NCI-H1417 treated with DMSO at 0.1 percent for 48 hours (cell line): ENCODE measurements at places on chromosomes 5 and 9.

DNA sequence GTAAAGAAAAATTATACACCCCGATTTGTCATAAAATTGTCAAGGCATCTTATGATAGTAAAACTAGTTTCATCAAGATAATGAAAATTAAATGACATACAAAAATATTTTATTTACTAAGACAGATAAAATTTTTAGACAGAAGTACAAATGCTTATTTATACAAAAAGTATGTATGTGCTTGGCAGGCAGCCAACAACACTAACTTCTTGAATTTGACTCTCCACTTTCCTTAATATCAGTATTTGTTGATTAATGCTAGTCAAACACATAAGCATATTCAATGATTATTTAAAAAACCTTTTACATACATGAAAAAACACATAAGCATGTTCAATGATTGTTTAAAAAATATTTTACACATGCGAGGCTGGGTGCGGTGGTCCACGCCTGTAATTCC lies 1079.9 kb upstream of the CDH6 start:
- DNase-seq, result no peak

DNA sequence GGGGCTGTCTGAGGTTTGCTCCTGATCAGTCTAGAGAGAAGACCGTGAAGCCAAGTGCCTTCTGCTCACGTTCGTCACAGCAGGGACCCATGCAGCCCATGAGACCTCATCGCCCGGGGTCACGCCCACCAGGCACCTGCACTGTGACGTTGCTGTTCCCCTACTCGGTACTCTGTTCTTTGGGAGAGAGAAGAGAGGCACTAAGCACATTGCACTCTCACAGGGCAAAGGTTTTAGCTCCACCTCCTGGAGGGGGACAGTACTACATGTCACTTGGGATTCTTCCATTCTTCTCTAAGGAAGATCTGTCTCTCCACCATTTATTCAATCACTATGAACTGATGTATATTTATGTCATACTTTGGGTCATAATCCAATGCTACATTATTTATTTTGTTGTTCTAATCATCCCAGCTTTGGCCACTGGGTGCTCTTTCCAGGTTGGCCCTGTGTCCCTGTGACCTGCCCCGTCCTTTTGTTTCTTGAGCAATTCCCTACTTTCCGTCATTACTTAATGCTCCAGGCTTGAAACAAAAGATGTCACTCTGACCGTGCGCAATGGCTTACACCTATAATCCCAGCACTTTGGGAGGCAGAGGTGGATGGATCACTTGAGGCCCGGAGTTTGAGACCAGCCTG lies 31.4 kb upstream of the BRD3 start:
- no peak for DNase-seq

DNA sequence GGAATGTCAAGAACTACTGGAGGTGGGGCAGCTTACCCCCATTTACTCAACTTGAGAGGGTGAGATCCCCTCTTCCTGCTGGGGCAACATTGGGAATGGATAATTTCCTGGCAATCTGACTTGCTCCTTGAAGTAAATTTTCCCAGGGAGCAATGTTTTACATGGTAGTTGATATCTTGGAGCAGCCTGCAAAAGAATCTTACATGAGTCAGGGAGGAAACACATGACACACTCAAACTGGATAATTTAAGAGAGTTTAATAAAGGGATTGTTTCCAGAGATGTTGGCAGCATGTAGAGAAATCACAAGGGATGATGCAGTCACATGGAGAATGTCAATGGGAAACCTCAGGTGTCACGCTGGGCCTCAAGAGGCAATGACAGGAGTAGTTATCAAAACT lies 212.5 kb downstream of the GAS1 start:
- DNase-seq, result no peak

DNA sequence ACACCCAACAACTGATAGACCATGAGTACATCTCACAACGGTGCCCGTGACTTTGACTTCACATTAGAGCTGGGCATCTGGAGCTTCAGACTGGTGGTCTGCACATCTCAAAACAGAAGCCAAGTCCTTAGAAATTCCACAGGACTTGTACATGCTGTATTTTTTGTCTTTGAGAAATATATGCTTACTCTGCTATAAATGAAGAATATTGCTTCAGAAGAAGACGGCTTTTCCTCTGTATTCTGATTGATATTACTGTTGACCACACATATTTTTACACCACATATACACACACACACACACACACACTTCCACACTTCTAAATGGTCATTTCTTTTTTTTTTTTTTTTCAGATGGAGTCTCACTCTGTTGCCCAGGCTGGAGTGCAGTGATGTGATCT lies 338.3 kb upstream of the KIF2A start:
- DNase-seq, result no peak

- no peak for DNase-seq
Measured at GRCh38 chr9:3585606-3586005, 59.8 kb upstream of the RFX3 start.

DNA sequence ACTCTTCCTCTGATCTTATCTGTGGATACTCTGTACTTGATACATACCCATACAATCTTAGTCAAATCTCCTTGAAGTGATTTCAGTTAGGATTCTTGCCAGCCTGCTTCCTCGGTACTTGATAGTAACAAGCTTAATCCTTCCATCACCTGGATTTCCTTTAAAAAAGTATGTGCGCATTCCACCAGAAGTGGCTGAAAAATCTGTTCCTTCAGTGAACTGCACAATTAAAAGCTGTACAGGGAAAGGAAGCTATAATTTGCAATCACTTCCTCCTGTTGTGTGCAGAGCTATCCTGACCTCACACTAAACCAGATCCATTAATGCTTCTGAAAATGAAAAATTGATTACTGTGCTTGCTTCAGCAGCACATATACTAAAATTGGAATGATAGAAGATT lies 47.3 kb downstream of the PWWP2A start:
- DNase-seq, result no peak

DNA sequence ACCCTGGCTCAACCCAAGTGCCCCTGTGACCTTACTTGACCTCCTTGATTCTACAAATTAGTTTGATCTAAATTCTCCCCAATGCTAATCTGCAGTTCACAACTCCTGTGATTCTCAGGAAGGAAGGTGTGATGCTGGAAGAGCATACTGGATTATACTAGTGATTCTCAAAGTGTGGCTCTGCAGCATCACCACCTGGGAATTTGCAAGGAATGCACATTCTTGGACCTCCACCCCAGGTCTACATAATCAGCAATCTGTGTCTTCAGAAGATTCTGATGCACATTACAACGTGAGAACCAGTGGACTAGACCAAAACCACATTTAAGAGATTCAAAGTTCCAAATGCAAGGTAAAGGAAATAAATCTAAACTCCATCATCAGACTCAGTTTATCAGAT lies 198.6 kb downstream of the AGTPBP1 start:
- DNase-seq, result no peak

- DNase-seq, result no peak
Measured at GRCh38 chr5:51271261-51271660, 112.0 kb upstream of the ISL1 start.

DNA sequence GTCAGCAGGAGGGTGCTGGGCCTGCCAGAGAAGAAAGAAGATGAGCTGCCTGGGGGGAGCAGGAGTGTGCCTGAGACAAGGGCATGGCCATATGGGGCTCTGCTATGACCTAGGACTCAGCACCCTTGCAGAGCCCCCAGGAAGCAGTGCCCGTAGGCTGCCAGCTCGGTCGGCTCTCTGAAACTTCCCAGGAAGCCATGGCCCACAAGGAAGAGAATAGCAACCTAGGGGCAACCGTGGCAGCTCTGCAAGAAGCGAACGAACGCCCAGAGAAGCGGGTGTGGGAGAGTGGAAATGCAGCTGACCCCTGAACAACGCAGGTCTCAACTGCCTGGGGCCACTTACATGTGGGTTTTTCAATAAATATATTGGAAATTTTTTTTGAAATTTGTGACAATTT lies 10.7 kb upstream of the LTC4S start:
- DNase-seq, result no peak

DNA sequence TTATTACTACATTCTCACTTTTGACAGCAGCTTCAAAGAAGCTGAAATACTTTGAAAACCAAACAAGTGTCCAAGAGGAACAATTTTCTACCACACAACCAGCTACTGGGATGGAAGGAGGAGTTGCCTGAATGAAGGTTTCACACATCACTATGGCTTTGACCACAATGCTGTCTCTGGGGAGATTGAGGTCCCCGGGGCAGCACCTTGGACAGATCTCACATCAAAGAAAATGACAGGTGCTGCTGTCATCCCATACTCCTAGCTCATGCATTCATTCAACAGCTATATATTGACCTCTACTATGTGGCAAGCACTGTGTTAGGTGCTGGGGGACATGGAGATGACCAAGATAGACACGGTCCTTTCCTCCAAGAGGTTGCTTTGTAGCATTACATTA lies 233.2 kb upstream of the RASEF start:
- no peak for DNase-seq

GRCh38 chr9:117827456-117827855 lies 123.3 kb downstream of the TLR4 start:
- DNase-seq, result no peak

DNA sequence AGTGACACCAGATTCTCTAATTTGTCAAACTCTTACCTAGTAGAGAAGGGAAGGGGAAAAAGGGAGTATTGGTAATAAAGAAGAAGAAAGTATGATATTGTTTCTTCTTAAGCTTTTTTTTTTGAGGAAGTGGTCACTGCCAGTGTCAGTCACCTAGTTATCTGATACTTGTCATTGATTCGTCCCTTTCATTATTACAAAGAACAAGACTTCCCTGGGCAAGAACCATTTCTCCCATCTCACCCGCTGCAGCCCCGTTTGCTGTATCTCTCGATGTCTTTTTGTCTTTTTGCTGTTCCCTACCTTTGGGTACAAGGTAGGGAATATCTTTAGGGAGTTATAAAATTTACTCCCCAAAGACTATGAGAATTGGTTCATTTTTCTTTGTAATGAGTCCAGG lies 249.0 kb downstream of the ARHGAP26 start:
- no peak for DNase-seq

DNA sequence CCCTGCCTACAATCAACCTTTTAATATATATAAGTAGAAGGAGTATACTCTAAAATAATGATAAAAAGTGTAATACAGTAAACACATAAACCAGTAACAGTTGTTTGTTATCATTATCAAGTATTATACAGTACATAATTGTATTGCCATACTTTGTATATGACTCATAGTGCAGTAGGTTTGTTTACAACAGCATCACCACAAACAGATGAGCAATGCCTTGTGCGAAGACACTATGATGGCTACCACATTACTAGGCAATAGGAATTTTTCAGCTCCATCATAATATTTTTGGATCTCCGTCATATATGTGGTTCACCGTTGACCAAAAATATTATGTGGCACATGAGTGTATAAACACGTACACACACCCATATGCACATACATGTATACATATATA lies 69.7 kb upstream of the APC start:
- no peak for DNase-seq

GRCh38 chr5:38739705-38740045 lies 106.1 kb upstream of the OSMR start:
- DNase-seq, result no peak

- DNase-seq, result no peak
Measured at GRCh38 chr9:10251490-10251889, 361.3 kb downstream of the PTPRD start.

- no peak for DNase-seq
Measured at GRCh38 chr5:87945286-87945650, 323.4 kb downstream of the TMEM161B start.

DNA sequence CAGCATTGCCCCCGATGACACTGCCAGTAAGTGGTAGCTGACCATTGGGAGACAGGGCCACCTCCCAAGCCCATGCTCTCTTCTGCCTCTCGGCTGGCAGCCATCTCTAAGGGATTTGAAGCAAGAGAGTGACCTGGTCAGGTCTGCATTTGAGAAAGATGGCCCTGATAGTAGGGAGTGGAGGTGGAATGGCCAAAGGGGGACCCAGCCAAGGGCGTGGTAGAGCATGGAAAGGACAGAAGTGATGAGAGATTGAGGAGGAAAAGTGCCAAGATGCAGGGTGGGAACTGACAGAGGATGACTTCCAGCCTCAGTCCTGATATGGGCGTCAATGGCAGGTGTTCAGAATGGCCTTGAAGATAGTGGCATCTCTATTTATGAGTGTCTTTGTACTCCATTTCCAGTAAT lies 9.0 kb downstream of the ABL1 start:
- DNase-seq, result no peak

GRCh38 chr9:14238518-14238917 lies 75.4 kb downstream of the NFIB start:
- no peak for DNase-seq
